NCI-H187 treated with DMSO at 0.1 percent for 48 hours (cell line): ENCODE measurements at places on chromosomes 11 and 22.

DNA sequence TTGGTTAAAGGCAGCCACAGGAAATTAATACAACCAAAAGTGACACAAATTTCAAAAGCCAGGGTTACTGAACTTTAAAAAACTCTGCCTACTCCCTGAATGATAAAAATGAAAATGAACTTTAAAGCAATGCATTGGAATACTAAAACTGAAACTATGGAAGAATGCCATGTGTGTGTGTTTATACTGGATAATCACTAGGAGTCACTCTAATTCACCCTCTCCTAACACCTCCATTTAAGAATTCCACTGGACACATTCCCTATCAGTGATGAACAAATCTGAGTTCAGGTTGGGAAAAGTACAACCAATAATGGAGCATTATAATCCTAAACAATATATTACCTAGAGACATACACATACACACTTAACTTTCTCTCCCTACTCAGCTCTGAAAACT, 27.5 kb upstream of the PLAAT3 start:
- no peak for DNase-seq

DNA sequence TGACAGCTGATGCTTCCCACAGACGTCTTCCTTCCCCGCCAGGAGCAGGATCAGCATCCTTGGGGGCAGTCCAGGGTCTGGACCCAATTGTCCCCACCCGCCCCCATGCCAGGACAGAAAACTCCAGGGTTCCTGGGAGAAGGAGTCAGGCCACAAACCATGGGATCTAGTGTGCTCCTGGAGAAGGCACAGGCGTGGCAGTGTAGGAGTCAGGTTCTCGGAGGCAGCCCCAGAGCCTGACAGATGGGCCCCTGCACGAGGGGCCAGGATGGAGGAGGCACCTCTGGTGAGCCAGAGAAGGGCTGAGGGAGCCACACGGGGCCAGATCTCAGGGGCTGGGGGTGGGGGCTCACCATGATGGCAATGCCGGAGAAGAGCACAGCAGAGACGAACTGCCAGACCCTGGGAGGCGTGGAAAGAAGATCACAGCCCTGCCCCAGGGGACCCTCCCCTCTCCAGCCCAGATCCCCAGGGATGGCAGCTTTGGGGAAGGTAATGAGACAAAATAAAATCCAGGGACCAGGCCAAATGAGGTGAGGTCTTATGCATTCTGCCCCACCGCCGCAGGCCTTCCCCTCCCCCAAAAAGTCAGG, 13.6 kb downstream of the TP53I11 start:
- DNase-seq: no peak

DNA sequence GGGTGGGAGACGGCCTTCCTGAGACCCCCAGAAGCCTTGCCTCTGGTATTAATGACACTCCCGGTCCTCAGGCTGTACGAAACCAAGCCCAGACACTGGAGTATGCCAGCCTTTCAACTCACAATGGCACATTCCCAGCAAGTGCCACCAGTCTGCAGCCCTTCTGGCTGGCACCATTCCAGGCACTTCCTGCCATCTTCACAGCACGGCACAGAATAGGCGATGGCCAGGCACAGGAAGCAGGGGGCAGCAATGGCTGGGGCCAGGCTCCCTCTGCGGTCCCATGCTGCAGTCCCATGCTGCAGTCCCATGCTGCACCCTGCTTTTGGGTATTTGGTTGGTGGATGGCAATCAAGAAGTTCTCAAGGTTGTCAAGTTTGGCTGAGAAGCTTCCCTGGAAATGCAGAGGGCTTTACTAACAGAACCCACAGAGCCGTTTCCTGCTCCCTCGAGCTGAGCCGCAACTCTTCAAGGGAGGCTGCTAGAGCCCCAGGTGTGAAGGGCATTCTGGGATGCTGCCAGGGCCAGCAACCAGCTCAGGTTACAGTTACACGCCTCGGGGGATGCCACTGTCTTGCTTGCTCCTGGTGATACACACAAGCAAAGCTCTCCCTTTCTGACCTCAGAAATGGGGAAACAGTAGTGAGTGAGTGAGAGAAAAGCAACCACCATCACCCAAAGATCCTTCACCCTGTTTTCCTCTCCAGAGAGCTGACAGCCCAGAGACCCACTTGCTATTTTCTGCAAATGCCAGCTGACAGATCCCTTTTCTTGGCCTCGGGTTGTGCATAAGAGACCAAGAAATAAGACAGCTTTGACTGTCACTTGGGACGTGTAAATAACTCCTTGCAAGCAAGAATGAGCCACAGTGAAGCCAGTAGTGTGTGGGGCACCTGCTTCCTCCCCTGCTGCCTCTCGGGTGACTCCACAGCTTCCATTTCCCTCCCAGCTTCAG, 23.9 kb downstream of the LRFN4 start:
- DNase-seq: peak; percentile 35

GRCh38 chr11:26801601-26802000, 79.7 kb upstream of the SLC5A12 start:
- DNase-seq: no peak

- DNase-seq: no peak
Observed at GRCh38 chr11:1486054-1486825, at the start of gene MOB2. MOB2 (minus strand) TSS chr11:1486779; CDS start chr11:1486556, 223 bp downstream.

GRCh38 chr11:110988671-110989070, 256.9 kb upstream of the POU2AF2 start:
- DNase-seq: no peak
